ENCODE measurements at places on chromosomes 11 and 22.

- no peak for DNase-seq
Observed at GRCh38 chr11:30504468-30504867, 81.7 kb downstream of the MPPED2 start.

- DNase-seq: no peak
Observed at GRCh38 chr11:68430801-68431200, 29.8 kb upstream of the PPP6R3 start.

DNA sequence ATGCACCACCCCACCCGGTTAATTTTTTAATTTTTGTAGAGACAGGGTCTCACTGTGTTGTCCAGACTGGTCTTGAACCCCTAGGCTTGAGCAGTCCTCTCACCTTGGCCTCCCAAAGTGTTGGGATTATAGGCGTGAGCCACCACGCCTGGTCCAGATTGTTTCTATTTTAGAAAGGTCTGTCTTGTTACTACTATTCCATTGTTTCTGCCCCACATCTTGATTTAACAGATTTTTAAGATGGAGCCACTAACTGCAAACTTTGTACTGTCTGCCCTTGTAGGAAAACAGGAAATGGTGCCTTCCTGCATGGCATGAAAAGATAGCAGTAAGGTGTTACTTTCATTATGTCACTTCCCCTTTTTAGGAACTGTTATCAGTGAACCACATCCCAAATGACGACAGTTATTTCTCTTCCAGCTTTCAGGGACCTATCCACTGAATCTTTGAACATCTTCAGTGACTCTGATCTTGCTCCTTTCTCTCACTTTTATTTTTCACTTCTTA lies 23.2 kb downstream of the TAF1D start:
- DNase-seq: peak; percentile 88

DNA sequence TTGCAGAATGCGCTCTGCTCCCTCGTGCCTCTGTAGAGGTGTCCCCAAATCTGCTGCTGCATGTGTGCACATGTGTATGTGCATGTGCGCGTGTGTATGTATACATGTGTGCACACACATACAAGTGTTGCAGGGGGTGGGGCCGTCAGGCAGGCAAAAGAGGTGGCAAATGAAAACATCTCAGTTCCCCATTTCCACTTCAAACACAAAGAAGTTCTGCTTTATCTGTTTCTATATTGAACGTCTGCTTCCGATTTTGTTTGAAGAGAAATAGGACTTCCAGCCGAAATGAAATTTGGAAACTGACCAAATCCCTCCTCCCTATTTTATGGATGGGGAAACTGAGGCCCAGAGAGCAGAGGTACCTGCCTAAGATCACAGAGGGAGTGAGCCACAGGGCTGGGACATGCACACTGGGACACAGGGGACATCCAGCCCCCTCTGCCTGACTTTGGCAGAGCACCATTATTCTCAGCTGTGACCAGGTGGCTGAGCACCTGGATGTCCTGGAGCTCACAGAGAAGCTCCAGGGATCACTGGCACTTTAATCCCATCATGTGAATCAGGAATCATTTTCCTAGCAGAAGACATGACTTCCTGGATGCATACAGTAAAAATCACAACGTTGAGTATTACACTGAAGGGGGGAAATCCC lies 41.2 kb upstream of the ALX4 start:
- DNase-seq: peak; percentile 75

GRCh38 chr11:7600205-7600775 lies 73.0 kb downstream of the CYB5R2 start:
- no peak for DNase-seq

Data from B cell (primary cell).